ENCODE measurements at places on chromosomes 5 and 9.

- DNase-seq = no peak
Measured at GRCh38 chr5:68547622-68548021, 332.1 kb downstream of the PIK3R1 start.

DNA sequence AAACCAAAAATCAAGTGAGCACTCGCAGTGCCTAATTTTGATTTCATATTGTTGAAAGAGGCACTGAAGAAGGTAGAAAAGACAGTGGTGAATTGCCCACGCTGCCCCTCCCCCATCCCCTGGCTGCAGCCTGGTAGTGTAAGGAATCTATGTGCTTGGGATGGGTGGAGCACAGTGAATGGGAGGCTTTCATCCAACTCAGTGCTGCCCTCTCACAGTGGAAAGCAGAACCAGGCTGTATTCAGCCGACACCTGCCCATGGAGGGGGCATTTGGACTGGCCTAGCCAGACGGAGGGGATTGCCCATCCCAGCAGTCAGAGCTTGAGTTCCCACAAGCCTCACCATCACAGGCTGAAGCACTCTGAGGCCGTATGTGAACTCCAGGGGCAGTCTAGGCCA, 800.4 kb upstream of the DMAC1 start:
- no peak for DNase-seq

- DNase-seq = no peak
Measured at GRCh38 chr9:70617033-70617828, 202.8 kb upstream of the KLF9 start.

DNA sequence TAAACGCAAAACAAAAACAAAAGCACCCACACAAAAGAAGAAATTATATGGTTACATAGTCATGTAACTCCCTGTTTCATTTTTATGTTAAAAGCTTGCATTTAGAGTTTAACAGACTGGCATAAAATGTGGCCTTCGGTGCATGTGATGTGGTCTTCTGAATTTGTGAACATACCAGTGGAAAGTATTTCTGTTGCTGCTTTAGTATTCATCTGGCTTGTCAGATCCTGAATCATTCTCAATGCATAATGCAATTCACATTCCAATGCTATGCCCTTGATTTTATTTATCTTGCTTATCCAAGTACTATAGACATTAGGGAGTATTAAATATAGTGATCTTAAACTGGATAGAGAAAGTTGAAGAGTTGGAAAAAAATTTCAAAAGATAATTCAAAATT, 740.2 kb upstream of the ZNF608 start:
- DNase-seq = no peak

DNA sequence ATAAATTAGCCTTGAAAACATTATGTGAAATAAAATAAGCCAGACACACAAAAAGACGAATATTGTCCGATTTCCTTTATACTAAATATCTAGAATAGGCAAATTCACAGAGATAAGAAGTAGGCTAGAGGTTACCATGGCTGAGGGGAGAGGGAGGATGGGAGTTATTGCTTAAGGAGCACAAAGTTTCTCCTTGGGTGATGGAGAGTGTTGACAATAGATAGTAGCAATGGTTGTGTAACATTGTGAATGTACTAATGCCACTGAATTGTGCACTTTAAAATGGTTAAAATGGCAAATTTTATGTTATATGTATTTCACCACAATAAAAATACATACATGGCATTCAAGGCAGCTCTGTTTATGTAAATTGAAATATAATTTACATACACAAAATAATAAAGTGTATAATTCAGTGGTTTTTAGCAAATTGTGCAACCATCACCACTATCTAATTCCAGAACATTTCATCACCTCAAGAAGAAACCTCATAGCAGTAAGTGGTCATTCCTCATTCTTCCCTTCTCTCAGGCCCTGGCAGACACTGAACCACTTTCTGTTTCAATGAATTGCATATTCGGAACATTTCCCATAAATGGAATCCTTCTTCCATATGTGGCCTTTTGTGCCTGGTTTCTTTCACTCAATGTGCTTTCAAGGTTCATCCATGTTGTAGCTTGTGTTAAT, 59.2 kb downstream of the NDST1 start:
- no peak for DNase-seq

DNA sequence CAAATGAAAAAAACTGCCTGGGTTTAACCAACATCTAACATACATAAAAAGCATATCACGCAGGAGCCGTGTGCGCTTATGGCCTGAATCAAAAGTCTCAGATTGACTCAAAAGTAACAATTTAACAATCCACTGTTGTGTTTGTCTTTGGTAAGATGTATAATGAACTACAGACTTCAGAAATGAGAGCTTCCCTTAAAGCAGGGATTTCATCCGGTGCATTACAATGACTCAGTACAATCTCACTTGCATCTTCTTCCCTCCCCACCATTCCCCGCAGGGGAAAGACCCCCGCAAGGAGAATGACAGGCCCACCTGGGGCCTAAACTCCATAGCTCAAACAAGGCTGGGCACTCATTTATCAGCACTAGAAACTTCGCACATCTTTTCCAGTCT, 1.4 kb downstream of the ZFR start:
- no peak for DNase-seq

GRCh38 chr5:112681481-112681908, 56.2 kb upstream of the APC start:
- no peak for DNase-seq

DNA sequence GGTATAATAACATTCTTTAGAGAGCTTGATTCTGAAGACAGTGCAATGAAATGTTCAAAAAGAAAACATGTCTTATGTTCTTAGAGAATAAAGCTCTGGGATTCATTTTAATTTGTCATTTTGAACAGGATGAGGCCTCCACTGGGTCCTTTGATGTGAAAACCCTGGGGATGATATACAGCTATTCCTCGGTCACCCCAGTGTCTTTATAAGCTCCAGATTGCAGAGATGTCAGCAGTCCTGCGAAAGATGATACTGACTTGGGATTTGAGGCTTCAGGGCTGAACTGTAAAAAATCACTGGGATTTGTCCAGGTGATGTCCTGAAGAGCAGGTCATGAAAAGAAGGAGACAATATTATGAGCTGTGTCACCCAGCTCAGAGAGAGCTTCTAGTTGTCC, 529.7 kb upstream of the ZNF608 start:
- no peak for DNase-seq

- no peak for DNase-seq
Measured at GRCh38 chr5:135551593-135552447, 16.1 kb upstream of the NEUROG1 start.

DNA sequence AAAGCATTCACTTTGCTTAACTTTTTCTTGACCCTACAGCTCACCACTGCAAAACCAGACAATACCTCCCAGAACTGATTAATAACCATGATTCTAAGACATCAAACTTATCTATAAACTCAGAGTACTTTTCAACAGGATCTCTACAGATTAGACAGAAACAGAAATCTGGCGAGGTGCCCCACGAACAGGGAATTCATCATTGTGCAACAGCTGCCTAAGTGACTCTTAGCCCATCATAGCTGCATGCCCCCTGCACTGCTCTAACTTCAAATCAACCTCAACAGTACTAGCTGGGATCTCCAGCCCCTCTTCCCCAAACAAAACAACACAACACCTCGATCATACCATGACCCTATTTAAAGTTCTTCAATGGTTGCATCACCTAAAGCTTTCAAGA, 16.1 kb upstream of the COL23A1 start:
- DNase-seq = no peak

DNA sequence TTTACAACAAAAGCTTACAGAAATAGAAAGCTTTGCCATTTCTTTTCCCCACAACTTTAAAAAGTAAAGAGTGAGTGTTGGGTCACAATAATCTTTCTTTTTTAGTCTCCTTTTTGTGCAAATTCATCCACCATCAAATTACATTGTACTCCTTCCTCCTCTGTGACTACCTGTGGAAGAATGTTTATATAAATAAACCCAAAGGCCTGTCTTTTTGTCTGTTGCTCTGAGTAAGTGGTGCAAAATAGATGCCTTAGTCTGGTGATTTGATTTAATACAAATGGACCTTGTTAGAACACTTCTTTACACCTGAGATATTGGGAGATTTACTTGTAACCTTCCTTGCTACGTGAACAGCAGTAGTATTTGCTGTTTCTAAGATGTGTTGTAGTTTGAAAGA, 53.5 kb upstream of the TAF11L2 start:
- DNase-seq = no peak

DNA sequence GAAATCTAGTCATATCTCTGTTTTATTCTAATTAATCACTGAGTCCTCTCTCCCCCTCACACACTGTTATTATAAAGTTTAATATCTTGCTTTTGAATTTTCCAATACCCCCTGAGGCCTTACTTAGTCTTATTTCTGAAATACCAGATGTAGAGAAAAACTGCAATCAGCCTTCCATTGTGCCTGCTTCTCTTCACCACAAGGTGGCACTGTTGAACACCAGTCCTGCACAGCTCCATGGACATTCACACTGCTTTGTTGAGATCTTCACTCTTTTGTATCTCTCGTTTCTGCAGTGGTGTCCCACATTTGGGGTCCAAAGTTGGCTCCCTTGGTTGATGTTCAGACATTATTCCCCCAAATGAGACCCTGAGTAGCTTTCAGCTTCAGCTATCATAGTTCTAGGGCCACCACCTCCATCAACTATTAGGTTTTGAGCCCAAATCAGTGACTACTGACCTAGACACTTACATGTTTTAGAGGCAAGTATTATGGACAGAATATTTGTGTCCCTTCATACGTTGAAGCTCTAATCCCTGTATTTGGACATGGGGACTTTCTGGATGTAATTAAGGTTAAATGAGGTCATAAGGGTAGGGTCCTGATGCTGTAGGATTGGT, 24.3 kb downstream of the BOD1 start:
- DNase-seq = no peak

GRCh38 chr5:465591-466403, 22.8 kb downstream of the EXOC3 start:
- no peak for DNase-seq

DNA sequence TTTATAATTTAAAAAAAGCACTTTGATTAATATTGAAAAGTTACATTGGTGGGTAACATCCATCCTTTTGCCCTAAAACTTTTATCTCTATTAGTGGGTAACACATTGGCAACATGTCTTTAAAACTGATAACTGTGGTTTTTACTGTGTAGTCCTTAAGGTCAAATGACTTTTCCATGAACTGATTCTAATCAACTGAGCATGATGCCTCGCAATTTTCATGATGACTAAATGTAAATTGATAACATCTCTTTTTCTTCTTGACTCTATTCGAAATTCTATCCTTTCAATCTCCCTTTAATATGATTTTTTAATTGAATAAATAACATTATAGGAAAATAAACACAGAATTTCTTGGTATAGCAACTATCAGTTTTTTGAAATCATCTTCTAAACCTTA, 6.3 kb upstream of the IL5 start:
- no peak for DNase-seq

GRCh38 chr9:137307255-137308056, 5.4 kb upstream of the NRARP start:
- no peak for DNase-seq

DNA sequence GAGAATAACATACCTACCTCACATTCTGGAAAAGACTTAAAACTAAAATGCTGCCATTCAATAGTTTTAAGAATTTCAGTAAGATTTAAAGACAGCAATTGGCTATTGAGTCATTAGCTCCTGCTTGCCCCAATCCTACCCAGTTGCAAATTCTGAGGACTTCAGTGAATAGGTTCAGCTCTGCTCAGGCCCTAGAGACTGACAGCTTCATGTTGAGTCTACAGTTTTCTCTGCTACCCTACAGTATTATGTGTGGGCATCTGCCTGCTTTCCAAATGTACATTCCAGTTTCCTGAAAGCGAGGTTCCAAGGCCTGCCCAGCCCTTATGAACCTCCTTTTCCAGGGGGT, 61.5 kb downstream of the ARSB start:
- no peak for DNase-seq

DNA sequence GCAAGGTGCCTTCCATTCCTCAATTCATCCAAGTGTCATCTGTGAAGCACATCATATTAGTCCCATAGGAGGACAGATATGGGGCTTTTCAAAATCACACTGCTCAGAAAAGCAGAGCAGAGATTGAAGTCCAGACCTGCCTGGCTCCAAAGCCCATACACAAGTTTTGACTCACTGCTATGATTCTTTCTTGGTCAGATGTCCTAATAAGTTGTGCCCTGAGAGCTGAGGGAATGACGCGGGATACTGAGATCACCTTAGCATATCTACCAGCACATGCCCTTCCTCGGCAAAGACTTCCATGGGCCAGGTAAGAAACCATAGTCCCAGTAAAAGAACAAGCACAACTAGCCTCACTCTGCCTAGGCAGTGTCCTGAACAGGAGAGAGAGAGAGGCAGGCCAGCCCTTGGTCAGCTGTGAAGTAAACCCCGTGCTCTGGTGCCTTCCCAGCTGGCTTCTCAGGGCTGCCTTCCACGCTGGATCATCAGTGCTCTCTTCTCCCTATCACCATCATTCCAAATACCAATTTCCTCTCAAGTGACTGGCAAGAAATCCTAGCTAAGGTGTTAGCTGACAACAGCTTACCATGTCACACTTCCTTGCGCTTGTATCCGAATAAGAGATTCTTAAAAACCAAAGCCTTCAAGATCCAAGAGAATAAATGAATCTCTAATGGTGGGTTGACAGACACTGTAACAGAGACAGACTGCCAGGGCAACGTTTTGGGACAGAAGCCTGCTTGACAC, 73.2 kb downstream of the SIL1 start:
- no peak for DNase-seq

DNA sequence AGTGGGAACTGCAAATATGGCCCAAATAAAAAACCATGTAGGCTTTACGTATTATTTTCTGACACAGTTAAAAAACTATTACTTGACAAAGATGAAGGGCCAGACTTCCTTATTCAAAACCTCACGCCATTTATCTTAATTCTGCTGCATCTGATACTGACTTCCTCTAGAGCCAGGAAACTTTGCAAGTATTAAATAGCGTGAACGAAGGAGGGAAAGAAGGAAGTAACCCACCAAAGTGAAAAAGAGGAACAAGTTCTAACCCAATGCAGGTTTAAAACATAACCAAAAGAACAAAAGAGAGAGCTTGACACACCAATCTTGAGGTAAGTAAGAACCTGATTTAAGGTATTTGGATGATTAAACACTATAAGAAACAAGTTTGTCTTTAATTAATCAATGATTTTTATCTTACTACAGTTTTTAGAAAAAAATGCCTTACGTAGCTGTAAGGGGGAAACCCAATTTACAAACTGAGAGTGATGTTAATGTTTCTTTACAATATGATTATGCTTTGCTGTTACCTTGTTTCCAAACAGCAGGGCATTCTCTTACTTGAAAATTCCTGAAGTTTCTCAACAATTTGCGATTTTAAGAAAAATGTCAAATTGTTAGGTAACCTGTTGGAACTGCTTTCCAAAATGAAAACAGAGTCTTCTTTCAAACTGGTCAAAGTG, at the start of gene GAPT:
TSS of gene GAPT (plus strand) at position 220 of the 677 bp plus-strand sequence. CDS start 3,102 bp downstream, outside the sequence.
- no peak for DNase-seq

DNA sequence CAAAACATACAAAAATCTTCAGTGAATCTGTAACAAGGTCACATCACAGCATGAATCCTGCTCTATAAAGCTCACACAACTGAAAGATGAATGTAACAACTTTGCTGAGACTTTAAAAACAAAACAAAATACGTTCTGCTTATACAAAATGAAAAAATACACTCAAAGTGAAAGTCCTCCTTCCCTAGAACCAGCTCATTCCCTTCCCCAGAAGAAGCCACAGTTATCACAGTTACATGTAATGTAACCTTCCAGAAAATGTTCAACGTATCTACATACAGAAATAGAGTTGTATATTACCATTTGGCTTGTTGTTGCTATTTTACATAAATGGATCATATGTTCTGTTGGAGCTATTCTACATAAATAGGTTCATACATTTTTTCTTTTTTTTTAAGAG, 2.6 kb downstream of the AUH start:
- DNase-seq = no peak

Data from neuronal stem cell (in vitro differentiated cells).